ENCODE measurements at places on chromosomes 16 and 17.
A peak's percentile ranks its signal among the peaks of the same experiment; 100 is the strongest.

- no peak for DNase-seq
These were observed 394.5 kb upstream of the C16orf82 start for GRCh38 chr16:26672206-26672605.

DNA sequence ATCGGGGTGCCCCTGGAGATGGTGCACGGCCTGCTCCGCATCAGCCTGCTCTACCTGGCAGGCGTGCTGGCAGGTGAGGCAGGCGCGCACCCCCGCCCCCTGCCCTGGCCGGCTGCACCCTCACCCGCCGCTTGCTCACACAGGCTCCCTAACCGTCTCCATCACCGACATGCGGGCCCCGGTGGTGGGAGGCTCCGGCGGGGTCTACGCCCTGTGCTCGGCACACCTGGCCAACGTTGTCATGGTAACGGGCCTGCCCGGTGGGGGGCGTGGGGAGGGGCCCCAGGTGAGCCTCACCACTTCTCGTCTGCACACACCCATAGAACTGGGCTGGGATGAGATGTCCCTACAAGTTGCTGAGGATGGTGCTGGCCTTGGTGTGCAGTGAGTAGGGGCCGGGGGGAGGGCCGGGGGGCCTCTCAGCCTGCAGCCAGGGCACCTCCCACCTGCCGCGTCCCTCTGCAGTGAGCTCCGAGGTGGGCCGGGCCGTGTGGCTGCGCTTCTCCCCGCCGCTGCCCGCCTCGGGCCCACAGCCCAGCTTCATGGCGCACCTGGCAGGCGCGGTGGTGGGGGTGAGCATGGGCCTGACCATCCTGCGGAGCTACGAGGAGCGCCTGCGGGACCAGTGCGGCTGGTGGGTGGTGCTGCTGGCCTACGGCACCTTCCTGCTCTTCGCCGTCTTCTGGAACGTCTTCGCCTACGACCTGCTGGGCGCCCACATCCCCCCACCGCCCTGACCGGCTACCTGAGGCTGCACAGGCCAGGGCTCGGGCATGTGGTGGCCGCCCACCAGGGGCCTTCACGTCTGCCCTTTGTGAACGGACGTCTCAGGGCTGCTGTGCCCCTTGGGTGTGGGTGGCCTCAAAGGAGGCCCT, 2.1 kb downstream of the RHBDL1 start:
- no peak for DNase-seq

DNA sequence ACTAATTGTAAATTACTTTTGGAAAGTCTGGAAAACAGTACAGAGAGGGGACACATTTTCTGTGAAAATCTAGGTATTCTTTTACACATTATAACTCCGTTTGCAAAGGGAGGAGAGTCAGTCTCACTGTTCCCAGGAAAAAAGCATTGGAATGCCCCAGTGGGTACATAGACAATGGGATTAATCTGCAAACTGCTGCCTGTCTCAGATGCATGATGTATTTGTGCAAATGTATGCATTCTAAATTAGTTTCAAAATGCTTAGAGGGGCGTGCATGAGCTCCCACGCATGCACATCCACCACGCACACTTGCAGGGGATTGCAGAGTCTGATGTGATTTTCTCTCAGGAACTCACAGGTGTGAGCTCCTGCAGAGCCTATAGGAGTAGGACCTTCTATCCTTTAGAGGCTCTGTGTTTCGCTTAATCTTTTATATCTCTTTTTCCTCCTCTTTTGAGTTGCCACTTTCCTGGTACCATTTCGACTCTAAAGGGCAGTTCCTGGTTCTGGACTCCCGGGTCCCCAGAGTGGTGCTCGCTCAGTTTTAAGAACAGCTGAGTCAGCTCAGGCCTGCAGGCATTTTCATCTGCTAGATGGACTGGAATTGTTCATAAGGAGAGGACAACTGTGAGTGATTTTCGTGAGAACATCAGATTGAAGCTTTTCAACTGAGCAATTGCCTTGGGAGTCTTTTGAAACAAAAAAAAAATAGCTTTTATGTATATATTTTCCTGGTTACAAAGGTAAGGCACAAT, 1.1 kb downstream of the BCO1 start:
- DNase-seq, result no peak

- DNase-seq, result no peak
These were observed 8.5 kb upstream of the SOCS3 start for GRCh38 chr17:78368348-78368747.

DNA sequence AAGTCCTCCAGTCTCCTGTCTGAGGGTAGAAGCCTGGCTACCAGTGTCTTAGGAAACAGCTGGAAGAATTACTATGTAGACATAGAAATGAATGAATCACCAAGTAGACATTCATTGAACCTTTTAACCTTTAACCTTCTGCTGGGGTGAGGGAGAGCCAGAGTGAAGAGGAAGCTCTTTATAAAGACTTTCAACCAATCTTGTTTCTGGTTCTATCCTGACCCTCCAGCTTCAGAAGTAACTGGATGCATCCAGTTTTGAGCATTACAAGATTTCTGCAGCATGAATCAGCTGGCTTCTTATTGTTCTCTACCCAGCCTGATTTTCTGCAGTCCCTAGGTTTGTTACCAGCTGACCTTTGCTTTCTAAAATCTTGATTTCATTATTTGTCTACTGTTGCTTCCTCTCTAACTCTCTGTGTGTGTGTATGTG, 8.5 kb downstream of the TEKT1 start:
- DNase-seq, result no peak

- DNase-seq, result no peak
These were observed 86.4 kb downstream of the NOG start for GRCh38 chr17:56679777-56680422.

DNA sequence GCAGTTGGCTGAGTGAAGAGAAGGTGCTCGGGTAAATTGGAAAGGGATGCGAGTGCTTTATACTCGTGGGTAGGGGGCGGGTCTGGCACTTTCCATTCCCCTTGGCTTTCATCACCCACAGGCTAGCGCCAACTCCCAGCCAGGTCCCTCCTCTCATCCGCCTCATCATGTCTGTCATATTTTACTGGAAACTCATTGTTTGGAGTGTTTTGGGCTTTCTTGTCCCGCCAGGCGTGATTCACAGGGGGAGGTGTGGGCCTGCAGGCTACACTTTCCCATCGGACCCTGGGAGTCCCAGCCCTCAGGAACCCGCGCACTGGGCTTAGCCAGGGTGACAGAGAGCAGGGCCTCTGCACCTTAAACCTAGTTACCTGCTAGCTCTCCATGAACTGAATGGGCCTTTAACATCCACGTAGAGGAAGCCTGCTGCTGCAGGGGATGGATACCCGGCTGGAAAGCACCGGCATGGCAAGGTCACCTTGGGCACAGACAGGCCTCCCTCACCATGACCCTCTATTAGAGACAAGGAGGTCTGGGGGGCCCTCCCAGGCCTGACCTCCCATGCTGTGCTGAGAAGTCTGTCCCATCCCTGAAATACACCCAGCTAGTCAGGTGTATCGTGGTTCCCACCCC, at the start of gene KRT14:
Gene KRT14 (minus strand): TSS at position 33 of the 633 bp plus-strand sequence. CDS start 61 bp downstream, outside the sequence.
- no peak for DNase-seq

GRCh38 chr16:23608194-23608593, 12.1 kb upstream of the NDUFAB1 start:
- no peak for DNase-seq

DNA sequence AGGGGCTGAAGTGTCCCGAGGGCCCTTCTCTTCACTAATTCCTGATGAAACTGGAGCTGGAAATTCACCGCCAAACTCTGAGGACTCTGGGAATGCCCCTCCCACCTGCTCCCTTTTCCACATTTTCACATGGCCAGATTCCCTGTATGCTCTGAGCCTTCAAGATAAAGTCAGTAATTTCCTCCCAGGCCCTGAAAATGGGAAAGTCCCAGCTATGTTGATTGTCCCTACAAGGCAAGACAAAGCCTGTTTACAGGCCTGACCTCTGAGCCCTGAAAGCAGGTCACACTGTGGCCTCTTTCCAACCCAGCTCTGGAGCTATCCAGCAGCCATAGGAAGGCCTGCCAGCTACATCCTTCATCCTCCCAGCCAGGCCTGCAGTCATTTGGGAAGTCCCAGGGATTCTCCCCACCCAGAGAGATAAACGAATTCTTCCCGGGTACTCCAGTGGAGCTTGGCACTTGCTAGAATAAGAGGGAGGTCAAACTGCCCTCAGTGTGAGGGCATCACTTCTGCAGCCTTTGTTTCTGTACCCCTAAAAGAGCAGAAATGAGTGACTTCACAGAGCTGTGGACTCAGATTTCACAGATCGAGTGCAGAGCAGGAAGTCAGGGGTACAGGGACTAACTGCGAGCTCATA, 19.6 kb upstream of the CCL2 start:
- DNase-seq, result no peak

DNA sequence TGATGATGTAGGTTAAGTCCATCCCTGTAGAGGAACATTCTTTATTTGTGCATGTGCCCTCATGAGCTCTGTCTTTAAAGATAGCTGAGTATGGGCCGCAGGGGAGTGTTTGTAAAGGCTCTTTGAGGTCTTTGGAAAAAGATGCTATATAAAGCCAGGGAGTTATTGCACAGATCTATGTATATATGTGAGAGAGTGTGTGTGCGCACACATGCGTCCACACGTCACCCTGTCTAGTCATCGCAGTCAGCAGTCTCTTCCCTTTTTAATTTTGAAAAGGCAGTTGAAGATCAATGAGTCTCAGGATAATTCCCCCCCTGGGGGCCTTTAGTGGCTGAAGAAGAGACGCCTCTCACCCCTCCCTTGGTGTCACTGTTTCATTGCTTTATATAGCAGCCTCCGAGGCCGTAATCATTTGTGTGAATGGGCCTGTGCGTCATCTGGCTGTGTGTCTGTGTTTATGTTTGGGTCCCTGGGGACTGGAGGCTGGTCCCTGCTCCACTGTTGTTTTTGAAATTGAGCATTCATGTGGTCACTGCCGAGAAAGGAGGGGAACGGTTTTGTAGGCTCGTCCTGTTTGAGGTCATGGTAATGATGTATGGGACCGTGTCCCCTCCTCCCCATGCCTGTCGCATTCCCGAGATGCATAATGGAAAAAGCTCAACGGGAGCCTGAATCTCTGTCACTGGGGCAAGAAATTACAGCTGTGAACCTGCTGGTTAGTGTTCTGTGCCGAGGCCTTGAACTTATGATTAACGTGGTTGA, 143.9 kb downstream of the SNX29 start:
- DNase-seq, result no peak

DNA sequence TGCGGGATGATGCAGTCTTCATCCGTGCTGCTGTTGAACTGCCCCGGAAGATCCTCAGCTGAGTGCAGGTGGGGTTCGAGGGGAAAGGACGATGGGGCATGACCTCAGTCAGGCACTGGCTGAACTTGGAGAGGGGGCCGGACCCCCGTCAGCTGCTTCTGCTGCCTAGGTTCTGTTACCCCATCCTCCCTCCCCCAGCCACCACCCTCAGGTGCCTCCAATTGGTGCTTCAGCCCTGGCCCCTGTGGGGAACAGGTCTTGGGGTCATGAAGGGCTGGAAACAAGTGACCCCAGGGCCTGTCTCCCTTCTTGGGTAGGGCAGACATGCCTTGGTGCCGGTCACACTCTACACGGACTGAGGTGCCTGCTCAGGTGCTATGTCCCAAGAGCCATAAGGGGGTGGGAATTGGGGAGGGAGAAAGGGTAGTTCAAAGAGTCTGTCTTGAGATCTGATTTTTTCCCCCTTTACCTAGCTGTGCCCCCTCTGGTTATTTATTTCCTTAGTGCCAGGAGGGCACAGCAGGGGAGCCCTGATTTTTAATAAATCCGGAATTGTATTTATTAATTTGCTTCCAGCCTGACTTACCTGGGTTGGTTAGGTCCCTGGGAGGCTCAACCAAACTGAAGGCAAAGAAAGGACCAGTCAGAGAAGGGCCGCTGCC, 5.8 kb downstream of the TRAF4 start:
- DNase-seq, result no peak

GRCh38 chr16:10517868-10518267, 62.5 kb downstream of the EMP2 start:
- DNase-seq, result no peak

DNA sequence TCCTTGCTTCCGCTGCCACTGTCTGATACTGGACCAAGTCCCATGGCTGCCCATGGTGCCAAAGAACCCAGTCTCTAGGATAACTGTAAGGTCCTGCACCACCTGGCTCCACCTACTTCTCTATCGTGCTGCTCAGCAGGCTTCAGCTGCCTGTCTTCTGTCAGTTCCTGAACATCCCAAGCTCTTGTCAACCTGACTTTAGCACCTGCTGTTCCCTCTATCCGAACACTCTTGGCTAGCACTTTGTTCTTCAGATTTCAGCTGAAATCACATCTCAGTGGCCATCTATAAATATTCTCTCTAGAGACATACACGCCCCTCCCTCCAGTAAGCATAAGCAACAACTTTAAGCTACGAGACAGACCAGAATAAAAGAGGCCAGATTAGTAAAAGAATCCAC, 15.0 kb upstream of the TMEM101 start:
- DNase-seq, result no peak

GRCh38 chr17:8430966-8431365, 4.7 kb upstream of the NDEL1 start:
- no peak for DNase-seq

DNA sequence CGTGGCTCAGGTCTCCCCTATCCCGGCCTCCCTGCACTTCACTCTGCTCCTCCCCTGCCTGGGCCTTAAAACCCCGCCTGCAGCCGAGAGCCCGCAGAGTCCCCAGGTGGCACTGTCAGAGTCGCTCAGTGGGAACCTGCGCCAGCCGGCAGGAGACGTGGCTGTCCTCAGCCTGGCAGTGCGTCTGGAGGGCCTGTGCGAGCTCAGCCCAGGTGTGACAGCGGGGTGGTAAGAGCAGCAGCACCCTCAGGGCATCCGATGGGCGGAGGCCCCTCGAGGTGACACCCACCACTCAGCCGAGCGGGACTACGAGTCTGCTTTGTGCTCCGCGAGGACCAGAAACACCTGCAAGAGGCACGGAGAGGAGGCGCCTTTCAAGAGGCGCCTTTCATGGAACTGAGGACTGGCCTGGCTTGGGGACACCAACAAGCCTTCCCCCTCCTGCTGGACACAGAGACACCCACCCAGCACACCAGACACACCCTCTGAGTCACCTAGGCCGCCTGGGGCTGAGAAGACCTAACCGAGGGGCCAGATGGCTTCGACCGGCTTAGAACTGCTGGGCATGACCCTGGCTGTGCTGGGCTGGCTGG, at the start of gene CLDN9:
Gene CLDN9 (plus strand): TSS at position 96 of the 593 bp plus-strand sequence. CDS start 440 bp downstream, at position 536.
- DNase-seq, result peak; percentile 79

- DNase-seq, result no peak
These were observed 20.4 kb upstream of the SLC38A8 start for GRCh38 chr16:84062734-84063640.

- DNase-seq, result no peak
These were observed 105.0 kb downstream of the TANGO6 start for GRCh38 chr16:68948230-68948910.

Measured in NCI-H510A (cell line).